Muscle of leg (tissue), 16 donors: ENCODE measurements at places on chromosomes 4 and X. TPM values are rescaled to one million over a fixed set of nuclear protein-coding genes. Genes with fewer than 3 reads are reported as not detected.

GRCh38 chr4:78984593-78984992 lies 45.4 kb upstream of the PAQR3 start:
- H3K27me3 ChIP-seq: no peaks in the 10 kb centered on the region
- DNase-seq: no peak
- no peaks in the 10 kb centered on the region for H3K36me3 ChIP-seq
- H3K4me1 ChIP-seq: no peaks in the 10 kb centered on the region

DNA sequence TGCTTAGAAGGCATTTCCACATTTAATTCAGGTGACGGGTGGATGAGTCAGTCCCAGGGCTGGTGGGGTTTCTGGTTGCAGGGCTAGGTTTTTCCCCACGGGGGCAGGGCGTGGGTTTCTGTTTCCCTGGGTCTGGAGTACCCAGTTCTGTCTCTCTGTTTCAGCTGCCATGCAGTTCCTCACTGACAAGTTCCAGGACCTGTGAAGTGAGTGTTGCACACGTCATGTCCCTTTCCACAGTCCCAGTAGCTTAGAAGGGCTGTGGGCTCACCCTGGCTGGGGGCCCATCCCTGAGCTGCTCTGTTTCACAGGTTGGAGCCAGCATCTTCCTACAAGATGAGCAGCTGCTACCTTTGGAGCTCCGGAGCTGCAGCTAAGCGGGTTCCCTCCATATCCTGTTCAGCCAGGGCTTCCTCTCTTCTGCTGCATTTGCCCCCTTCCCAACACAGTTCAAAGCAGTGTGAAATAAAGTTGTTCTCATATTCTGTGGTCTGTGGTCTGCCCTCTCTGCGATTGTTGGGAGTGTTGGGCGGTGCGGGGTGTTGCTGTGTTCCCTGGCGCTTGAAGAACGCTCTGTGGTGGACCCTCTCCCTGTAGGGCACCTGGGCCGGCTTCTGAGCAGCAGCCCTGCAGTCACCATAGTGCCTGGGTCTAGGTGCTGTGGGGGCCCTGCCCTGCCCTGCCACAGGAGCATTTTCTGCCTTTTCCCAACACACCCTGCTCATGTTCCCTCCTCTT lies 3.9 kb downstream of the LOC101059915 start:
- H3K27me3 ChIP-seq: peaks cover 14% of the 10 kb centered on the region
- DNase-seq: no peak
- H3K4me3 ChIP-seq: no peak overlapping the region
- H3K4me1 ChIP-seq: no peaks in the 10 kb centered on the region
- H3K36me3 ChIP-seq: no peaks in the 10 kb centered on the region

Gene MAGEA1
- not detected for total RNA-seq

DNA sequence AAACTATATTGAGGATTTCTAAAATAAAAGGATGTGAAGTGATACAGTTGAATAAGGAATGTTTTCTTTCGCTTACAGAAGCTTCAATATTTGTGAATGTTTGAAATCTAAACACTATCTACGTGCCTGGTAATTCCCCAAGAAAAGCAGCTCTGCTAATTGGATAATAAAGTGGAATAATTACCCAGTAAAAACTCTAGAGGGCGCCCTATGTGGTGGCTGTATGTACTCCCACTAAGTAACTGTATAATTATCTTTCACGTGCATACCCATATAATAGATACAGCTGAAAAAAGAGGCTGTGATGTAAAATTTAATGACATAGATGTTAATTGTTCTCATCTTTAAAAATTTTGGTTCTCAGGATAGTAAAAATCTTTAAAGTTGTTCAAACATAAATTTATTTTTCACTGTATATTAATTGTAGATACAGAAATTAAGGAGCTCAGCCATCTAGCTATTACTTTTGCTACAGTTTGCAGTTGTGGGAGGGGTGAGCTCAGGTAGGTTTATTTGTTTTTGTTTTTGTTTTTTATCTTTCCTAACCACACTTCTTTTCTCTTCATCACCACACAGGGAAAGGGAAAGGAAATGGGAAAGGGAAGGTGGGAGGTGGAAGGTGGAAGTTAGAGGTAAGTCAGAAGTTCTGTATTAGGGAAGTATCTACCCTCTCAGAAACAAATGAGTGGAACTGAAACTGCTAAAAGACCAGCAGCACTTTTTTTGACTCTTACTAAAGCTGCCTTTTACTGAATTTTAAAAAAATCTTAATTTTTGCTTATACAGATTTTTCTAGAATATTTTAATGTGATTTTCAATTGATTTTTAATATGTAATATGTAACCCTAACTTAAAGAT lies 151.7 kb upstream of the RPS6KA6 start:
- H3K27ac ChIP-seq: no peak overlapping the region
- no peak overlapping the region for H3K4me3 ChIP-seq
- H3K4me1 ChIP-seq: no peaks in the 10 kb centered on the region
- H3K27me3 ChIP-seq: no peaks in the 10 kb centered on the region
- no peaks in the 10 kb centered on the region for H3K36me3 ChIP-seq

Gene CLIC2
- 3.8 TPM for total RNA-seq

GRCh38 chrX:66200855-66201795 lies 37.1 kb downstream of the HEPH start:
- DNase-seq: peak; percentile 8
- no peak overlapping the region for H3K4me3 ChIP-seq
- H3K27ac ChIP-seq: no peak overlapping the region
- H3K27me3 ChIP-seq: no peaks in the 10 kb centered on the region
- no peaks in the 10 kb centered on the region for H3K4me1 ChIP-seq

Gene RASSF6
- total RNA-seq: 0.04 TPM

DNA sequence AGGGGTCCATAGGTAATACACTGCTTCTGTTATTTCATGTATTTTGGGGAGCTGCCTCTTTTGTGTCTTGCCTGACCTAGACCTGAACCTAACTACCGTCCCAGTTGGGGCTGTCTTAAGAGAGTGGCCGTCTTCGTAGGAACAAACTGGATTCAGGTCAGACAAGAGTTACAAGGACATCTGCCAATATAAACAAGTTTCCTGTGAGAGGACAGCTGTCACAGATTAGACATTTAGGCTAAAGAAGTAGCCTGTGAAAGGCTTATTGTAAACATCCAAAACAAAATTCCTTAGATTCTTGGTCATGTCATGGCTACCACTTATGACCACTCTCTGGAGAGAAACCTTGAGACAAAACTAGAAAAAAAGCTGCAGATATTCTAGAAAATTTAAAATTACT lies 797.6 kb upstream of the AADAT start:
- H3K27ac ChIP-seq: no peak overlapping the region
- H3K36me3 ChIP-seq: no peaks in the 10 kb centered on the region
- no peak overlapping the region for H3K4me3 ChIP-seq
- peak; percentile 19 for DNase-seq
- no peaks in the 10 kb centered on the region for H3K27me3 ChIP-seq

DNA sequence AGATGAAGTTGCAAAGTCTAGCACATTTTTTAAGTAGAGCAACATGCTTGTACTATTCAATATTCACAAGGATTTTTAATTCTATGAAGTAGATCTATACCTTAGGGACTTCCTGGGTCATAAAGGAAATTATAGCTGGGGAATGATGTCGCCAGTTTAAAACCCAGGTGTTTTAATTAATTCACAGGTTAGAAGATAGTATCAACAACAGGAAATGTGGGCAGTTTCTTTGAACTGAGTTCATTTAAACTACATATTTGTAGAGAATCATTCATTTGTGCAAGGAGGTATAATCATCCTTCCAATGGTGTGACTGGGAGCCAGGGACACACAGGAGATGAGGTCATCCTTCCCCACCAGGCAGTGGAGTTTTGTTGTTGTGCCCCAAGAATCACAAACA lies 181.3 kb upstream of the KLF3 start:
- H3K27ac ChIP-seq: no peak overlapping the region
- H3K27me3 ChIP-seq: no peaks in the 10 kb centered on the region
- no peak for DNase-seq
- no peaks in the 10 kb centered on the region for H3K4me1 ChIP-seq
- H3K4me3 ChIP-seq: no peak overlapping the region
- no peaks in the 10 kb centered on the region for H3K36me3 ChIP-seq

Gene CDK16
- total RNA-seq: 52.0 TPM

DNA sequence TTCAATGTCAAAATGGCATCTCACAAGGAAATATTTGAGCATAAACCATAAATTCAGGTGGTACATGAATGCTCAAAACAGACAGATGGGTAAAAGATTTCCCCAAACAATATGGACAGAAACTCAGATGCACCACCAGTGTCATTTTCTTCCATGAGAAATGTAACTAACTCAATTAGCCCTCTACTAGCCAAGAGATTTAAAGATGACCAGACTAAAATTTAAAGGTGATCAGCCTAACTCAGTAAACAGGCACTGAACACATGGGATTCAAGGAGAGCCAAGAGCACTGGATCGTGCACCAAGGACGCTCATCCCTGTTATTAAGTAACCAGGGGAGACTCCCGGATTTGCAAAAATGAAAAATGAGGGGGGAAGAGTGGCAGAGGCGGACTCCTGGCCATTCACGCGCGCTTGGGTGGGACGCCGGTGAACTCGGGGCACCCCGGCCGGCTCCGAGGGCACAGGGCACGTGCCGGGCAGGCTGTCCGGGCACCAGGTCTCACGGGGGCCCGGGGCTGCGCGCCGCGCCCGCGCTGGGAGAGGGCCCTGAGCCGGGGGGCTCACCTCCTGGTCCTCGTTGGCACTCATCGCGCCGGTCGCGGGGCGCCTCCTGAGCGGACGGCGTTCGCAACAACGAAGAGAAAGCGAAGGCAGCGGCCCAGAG lies 490 bp downstream of the RWDD4 start:
- peaks cover 12% of the 10 kb centered on the region for H3K36me3 ChIP-seq
- H3K27me3 ChIP-seq: no peaks in the 10 kb centered on the region
- H3K4me3 ChIP-seq: peak overlapping the region; percentile 79
- H3K27ac ChIP-seq: peak overlapping the region; percentile 49
- peaks cover 7% of the 10 kb centered on the region for H3K4me1 ChIP-seq
- peak; percentile 40 for DNase-seq

DNA sequence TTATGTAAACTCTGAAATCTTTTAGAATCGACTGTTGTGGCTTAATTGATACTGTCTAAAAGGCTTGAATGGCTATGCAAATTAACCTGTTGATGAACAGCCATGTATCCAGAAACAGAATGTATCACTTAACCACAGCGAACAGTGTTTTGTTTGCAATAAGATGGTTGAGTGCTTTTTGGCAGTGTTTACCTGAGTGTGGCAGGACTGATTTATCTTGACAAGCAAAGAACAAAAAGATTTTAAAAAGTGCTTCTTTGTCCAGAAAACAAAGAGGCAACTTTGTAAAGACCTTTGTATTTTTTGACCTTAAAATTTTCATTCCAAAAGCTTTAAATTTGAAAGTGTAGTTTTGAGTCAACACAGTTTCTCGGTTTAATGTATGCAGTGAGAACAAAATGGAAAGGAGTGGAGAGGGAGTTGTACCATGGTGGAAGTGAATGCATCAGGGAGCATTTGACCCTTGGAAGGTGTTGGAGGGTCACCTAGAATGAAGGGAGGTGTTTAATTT lies 18.0 kb downstream of the ARHGAP10 start:
- no peak for DNase-seq
- no peak overlapping the region for H3K4me3 ChIP-seq
- H3K27me3 ChIP-seq: no peaks in the 10 kb centered on the region

Gene PRDM8
- total RNA-seq: 4.7 TPM

Gene SLC25A14
- total RNA-seq: 7.9 TPM

Gene ZXDB
- 4.6 TPM for total RNA-seq

GRCh38 chr4:83358410-83358809 lies 23.8 kb upstream of the HPSE start:
- no peaks in the 10 kb centered on the region for H3K27me3 ChIP-seq
- H3K4me1 ChIP-seq: no peaks in the 10 kb centered on the region
- H3K4me3 ChIP-seq: no peak overlapping the region
- no peak for DNase-seq
- H3K36me3 ChIP-seq: no peaks in the 10 kb centered on the region

Gene HELT
- not detected for total RNA-seq

DNA sequence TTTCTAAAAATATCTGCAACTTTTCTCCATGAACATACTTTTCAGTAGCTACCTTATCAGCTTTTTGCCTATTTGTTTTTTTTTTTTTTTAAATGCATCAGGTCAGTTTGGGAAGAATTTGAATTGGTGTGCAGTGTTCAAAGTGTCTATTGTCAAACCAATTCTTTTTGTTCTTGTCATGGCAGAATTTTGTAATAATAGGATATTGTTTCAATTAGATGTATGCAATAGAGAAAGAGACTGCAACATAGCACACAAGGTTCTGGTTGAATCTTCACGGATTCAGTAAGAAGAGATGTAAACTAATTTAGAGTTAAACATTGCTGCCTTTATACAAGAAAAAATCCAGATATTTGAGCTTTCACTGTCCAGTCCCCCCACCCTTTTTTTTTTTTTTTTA lies 277.1 kb downstream of the GRID2 start:
- H3K4me1 ChIP-seq: no peaks in the 10 kb centered on the region
- no peaks in the 10 kb centered on the region for H3K27me3 ChIP-seq
- no peak for DNase-seq
- no peaks in the 10 kb centered on the region for H3K36me3 ChIP-seq
- H3K4me3 ChIP-seq: no peak overlapping the region

DNA sequence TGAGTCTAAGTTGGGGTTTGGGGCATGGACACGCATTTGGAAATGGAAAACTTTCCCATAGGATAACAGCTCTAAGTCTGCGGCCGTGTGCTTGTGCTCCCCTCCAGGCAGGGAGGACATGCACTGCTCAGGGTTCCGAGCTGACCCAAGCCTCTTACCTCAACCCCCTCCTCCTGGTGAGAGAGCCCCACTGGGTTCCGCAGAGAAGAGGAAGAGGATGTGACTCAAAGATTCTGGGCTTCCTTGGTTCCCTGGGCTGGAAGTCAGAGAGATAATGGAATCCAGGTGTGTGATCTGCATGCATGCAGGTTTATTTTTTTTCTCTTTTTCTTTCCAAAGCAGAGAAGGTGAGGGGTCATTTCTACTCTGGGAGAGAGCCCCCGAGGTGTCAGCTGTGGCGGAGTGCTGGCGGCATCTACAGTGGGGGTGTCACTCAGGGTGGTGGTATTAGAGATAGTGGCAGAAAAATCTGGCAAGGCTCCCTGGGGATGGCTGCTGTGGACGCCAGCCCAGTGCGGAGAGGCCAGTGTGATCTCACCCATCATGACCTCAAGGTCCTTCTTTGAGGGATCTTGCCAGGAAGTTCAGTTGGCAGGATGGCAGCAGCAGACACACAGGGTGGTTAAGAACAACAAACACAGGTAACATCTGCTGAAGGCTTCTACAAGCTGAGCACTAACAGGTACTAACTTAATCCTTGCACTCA lies 168.7 kb upstream of the HAND2 start:
- peak; percentile 32 for DNase-seq
- no peak overlapping the region for H3K4me3 ChIP-seq
- no peaks in the 10 kb centered on the region for H3K27me3 ChIP-seq
- H3K36me3 ChIP-seq: no peaks in the 10 kb centered on the region
- no peaks in the 10 kb centered on the region for H3K4me1 ChIP-seq

Gene MAB21L2
- 0.22 TPM for total RNA-seq

Gene DGKK
- total RNA-seq: not detected

- no peak overlapping the region for H3K27ac ChIP-seq
- no peak for DNase-seq
- H3K36me3 ChIP-seq: no peaks in the 10 kb centered on the region
- H3K27me3 ChIP-seq: no peaks in the 10 kb centered on the region
- H3K4me1 ChIP-seq: no peaks in the 10 kb centered on the region
- no peak overlapping the region for H3K4me3 ChIP-seq
These were observed 23.3 kb downstream of the MTHFD2L start for GRCh38 chr4:74181219-74181618.

Gene TKTL2
- not detected for total RNA-seq
